Stimulated activated CD4-positive, alpha-beta T cell treated with anti-CD3 and anti-CD28 coated beads, Interleukin-15, amount 100 ng/mL, for 1 hour (primary cell): ENCODE measurements at places on chromosomes 16 and 17.

- DNase-seq, result no peak
These were observed 110.1 kb downstream of the IRX3 start for GRCh38 chr16:54176376-54176901.

- no peak for DNase-seq
These were observed 9.7 kb downstream of the CCR7 start for GRCh38 chr17:40555296-40556190.

- peak; percentile 41 for DNase-seq
These were observed 22.3 kb upstream of the RBBP6 start for GRCh38 chr16:24516900-24517669.

DNA sequence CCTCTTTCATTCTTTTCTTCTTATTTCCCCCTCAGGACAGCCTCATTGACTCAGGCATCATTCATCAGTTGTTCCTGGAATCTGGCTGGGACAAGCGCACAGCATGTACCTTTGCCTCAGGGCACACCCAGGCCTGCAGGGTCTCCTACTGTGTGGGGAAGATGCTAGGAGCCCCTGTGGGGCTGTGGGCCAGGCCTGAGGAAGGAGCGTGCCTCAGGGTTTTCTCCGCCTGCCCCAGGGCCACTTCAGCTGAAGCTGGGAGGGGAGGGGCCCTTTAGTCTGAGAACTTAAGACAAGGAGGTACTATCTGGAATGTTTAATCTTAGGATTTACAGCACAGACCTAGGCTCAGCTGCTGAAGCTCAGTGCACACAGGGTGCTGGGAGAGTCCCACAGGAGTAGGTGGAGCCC lies 7.9 kb downstream of the ELMO3 start:
- no peak for DNase-seq

DNA sequence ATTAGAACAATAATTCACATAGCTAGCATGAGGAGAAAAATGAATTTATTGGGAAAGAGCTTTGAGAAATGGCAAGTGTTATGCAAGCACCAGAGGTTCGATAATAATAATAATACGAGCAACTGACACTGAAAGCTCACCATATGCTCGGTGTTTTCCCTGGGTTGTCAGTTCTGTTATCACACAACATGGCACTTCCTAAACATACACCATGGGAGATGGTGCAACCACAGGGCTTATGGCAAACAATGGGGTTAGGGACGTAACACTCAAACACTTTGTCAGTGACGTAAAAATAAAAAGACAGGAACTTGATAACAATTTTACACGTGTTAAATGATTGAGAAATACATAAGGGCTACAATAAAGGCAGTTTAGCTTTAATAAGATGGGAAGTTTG lies 23.7 kb downstream of the OR1D5 start:
- DNase-seq, result no peak

DNA sequence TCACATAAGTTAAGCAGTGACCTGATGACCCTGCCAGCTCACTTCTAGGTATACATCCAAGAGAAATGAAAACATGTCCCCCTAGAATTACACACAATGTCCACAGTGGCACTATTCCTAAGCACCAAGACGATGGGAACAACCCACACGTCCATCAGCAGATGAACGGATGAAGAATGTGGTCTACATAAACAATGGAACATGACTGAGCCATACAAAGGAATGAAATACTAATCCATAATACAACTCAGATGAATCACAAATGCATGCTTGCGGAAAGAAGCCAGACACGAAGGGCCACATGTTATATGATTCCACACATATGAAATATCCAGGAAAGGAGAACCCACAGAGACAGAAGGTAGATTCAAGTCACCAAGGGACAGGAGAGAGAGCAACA lies 17.4 kb downstream of the USP22 start:
- DNase-seq, result no peak

DNA sequence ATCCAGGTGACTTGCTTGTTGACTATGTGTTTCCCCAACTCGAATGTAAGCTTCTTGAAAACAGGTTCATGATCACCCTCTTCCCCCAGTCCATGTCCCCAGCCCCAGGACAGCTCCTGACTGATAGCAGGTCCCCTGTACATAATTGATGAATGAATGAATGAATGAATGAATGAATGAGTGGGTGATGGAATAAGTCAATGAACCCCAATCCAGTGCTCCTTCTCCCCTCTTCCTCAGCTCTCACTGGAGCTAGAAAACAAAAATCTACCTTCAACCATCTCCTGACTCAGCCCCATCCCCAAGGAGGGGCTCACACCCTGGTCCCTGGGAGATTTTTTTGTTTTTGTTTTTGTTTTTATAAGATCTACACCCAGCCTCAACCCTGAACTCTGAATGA lies 16.2 kb upstream of the TVP23A start:
- no peak for DNase-seq
